ENCODE measurements at places on chromosomes 16 and 17. TPM values are rescaled to one million over a fixed set of nuclear protein-coding genes. Genes with fewer than 3 reads are reported as not detected.
A peak's percentile ranks its signal among the peaks of the same experiment; 100 is the strongest.

Gene TNP2
- total RNA-seq = not detected

GRCh38 chr16:2238150-2238837, 2.0 kb downstream of the DNASE1L2 start:
- no peak for DNase-seq

- no peak for DNase-seq
Observed at GRCh38 chr16:87847785-87848675, 21.3 kb downstream of the SLC7A5 start.

DNA sequence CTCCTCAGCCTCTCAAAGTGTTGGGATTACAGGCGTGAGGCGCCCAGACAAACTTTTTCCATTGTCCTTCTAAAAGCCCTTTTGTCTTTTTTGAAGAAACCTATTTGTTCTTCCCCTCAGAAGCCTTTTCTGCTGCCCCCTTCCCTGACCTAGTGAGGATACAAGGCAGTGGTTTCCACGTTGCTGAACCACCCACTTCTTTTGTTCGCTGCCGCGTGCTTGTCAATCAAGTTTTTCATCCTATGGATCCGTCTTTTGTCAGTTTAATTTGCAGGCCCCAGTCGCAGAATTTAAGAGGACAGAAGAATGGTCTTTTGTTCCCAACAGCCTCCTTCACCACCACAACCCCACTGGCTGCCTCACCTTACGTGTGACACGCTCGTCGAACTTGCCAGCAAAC, 20.2 kb upstream of the GNG13 start:
- DNase-seq = no peak

GRCh38 chr17:3479988-3480387, 4.2 kb downstream of the ASPA start:
- no peak for DNase-seq

Gene USH1G
- 1.4 TPM for total RNA-seq

- peak; percentile 50 for DNase-seq
Observed at GRCh38 chr16:81136390-81137335, 40.5 kb upstream of the GCSH start.

GRCh38 chr17:22514315-22514714, 822.0 kb downstream of the KCNJ18 start:
- no peak for DNase-seq

Gene CD300LB
- 0.49 TPM for total RNA-seq

DNA sequence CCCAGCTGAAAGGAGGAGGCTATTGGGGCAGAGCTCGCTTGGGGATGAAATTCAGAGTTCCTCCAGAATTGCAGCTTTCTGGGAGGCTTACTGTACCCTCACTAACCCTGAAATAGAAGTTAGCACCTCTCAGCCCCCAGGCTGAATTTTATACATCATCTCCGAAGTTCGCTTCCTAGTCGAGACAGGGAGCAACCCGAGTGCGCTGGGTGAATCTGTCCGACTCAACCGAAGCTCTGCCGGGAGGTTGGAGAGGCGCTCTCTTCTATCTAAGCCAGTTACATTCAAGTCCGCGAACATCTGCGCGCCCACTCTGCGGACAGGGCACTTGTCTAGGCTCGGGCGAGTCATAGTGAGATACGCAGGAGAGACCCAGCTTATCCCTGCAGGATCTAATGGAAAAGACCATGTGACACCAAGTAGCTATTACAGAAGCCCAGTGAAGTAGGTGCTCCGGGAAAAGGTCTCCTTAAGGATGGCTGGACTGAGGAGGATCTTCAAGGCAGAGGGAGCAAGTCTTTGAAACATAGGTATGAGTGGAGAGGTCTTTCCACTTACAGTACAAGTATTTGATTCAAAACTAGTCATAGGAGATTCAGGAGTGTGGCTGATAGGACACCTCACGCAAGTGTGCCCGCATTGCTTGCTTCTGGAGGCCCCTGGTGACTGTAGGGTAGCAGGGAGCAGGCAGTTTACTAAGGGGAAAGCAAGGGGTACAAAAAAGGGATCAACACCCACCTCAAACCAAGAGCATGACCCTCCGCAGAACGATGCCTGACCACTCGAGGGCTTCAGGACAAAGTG, 646 bp upstream of the HES7 start:
- DNase-seq = no peak

DNA sequence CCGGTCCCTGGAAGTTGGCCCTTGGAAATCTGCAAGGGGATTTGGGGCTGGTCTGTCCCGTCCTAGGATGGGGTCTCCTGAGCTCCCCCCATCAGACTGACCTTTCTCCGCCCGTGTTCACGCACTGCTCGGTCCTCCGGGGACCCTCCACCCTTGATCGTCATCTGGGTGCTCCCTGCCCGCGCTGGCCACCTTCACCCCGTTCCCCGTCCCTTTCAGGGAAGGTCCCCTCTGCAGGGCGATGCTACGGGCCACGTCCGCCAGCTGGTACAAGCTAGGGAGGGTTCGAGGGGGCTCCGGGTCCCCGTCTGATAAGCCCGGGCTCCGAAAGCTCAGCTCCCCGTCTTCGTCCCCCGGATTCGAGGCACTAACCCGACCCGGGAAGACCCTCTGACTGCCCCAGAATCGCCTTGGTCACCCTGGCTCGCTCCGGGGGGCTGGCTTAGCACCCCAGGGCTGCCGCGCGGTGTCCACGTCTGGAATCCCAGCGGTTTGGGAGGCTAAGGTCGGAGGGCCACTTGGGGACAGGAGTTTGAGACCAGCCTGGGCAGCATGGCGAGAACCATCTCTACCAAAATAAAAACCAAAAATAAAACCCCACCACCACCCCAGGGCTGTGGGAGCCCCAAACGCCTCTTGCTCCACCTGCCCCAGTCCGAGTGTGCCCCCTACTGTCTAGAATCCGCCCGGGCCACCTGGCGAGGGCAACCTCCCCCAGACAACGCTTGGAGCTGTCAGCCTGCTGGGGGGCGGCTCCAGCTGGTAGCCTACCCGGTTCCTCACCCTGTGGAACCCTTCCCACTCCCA, 1.1 kb upstream of the SLC43A2 start:
- DNase-seq = peak; percentile 80

DNA sequence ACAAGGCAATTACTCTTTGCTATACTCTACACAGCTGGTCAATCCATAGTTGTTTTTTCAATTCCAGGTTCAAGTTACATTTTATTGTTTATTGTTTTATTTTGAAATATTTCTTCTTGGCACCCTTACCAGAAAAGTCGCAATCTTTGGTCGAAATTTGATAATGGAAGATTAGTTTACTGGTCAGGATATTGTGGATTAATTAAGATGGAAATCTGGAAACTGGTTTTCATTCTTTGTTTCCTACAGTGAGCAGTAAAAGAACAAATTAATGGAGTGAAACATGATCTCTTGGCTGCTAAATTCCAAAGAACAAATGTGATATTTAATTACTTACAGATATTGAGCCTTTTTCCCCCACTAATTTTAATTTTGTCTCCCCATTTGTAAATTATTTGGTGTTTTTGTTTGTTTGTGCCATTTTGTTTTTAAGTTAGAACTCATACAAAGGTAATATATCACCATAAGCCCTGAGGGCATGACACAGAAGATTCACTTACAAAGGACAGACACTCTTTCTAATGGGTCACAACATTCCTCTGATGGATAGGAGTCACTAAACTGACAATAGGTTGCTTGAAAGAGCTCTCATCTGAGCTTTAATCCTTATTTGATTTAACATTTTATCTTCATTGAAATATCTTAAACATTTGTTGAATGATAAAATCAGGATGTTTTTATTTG, 700.2 kb downstream of the KCNJ2 start:
- DNase-seq = no peak

GRCh38 chr16:73124097-73124652, 76.2 kb upstream of the ZFHX3 start:
- DNase-seq = no peak

DNA sequence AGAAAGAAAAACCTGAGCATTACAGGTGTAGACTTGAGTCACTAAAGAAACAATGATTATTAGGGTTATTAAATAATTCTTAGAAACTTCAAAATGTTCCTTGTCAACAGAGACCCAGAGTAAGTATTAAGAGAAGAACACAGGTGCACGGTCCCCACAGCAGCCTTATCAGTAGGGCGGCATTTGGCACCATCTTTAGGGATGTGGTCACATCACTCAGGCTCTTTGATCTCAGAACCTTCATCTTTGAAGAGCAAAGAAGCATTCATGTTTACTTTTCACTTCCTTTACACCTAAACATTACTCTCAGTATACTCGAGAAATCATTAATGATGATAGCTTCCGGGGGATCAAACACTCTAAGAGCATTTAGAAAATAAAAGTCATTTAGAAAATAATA, 928.7 kb downstream of the KCNJ2 start:
- DNase-seq = no peak

DNA sequence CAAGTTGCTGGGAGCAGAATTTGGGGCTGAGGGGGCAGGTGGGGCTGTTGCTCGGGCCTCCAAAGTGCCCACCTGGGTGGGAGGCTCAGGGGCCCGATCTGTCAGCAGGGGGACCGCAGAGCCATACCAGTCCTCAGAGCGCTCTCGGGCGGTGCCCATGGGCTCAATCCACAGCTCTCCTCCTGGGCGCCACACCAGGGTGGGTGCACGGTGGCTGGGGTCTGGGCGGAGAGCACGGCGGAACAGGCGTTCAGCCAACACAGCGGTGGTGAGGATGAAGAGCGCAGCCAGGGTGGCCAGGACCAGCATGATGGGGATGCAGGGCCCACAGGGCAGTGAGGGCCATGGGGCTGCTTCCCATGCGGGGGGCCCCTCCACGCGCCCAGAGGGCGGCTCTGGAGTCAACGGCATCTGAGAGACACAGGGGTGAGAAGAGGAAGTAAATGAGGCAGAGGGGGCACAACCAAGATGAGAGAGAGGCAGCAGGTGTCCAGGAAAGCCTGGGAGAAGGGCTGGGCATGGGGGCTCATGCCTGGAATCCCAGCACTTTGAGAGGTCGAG, 1.2 kb downstream of the C16orf54 start:
- no peak for DNase-seq

Gene SSTR5
- total RNA-seq = 0.47 TPM

DNA sequence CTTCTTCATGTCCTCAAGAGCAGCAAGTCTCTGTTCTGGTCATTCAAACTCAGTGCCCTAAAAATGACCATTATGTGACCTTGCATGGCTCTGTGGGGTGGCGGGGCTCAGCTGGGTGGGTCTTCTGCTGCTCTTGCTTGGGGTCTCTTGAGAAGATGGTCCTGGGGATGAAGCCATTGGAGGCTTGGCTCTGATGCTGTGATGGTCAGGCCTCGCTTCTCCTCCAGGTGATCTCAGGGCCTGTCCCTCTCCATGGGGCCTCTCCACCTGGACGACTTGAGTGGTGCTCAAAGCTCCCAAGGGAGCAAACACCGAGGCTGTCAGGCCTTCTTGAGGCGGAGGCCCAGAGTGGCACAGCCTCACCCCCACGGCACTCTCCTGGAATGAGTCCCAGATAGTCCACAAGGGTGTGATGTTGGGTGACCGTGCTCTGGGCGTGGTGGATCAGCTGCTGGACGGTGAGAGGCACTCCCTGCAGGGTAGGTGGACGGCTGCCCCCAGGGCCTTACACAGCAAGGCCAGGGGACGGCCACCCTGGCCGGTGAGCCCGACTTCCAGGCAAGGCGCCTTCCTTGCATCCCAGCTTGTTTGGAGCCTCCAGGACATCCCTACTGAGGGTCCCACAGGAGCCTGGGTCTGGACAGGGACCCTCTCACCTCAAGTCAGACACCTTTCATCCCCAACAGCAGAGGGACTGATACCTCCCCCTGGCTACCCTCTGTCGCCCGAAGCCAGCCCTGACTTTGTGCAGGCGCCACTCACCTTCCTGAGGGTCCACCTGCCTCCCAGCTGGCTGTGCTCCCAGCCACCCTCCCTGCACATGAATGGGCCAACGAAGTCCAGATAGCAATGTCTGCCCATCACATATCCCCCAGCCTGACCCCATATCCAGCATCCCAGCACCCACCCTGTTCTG, 48.7 kb downstream of the USP22 start:
- DNase-seq = no peak

DNA sequence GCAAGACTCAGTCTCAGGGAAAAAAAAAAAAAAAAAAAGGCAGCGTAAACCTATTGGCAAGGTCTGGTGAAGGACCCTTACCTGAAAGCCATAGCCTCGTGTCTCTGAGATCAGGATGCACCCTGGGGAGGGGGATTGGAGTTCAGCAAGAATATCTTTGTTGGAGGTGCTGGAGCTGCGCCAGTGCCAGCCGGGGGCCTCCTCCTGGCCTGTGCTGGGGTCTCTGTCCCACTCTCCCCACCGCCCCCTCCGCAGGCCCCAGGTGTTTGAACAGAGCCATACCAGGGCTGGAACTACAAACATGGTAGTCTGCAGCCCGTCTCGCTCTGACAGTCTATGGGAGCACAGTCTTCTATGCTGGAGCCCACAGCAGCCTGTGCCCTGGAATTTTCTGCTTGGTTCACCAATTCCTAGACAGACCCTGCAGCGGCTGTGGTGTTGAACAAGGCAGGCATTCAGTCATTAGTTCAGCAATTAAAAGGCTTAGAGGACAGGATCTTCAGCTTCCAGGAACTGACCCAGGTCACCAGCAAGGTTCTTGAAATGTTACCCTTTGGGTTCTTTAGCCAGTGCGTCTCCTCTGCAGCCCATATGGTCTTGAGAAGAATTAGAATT, 42.2 kb upstream of the KIFC3 start:
- no peak for DNase-seq

DNA sequence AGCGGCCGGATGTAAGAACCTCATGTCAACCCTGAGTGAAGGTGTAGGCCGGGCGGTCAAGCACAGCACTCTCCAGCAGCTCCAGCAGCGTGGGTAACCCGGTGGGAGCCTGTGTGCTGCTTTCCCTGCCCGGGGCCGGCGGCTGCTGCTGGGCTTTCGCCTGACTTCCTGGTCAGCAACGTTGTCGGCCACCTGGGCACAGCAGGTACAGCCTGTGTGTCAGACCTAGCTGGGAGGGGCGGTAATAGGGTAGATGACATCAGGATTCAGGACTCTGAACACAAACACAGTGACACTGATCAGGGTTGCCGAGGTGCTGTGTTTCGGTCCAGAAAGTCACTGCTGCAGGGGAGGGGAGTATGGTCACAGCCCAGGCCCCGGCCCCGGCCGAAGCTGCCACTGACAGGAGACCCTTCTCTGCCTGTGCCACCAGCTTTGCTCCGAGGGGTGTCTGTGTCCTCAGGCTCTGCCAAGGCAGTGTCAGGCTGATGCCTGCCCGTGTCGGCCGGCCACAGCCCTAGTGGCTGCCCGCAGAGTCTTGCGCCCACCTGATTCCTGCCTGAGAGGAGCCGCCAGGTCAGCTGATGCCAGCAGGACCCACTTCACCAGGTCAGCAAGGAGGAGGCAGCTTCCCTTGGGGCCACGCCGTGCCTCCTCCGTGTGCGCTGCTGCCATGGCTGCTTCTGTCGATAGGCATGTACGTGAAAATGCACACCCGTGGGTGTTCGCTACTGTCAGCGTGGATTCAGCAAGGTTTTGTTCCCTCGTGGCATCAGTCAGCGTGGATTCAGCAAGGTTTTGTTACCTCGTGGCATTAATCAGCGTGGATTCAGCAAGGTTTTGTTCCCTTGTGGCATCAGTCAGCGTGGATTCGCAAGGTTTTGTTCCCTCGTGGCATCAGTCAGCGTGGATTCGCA, 9.2 kb downstream of the RAB40C start:
- no peak for DNase-seq

Gene KIF2B
- not detected for total RNA-seq

- DNase-seq = no peak
Observed at GRCh38 chr17:53137869-53138268, 684.9 kb upstream of the KIF2B start.

Gene OTOP3
- not detected for total RNA-seq

GRCh38 chr17:69470702-69471101, 56.2 kb downstream of the MAP2K6 start:
- DNase-seq = no peak

- no peak for DNase-seq
Observed at GRCh38 chr17:326010-326621, 26.5 kb downstream of the RPH3AL start.

GRCh38 chr16:1536601-1537000, 3.1 kb downstream of the TMEM204 start:
- DNase-seq = no peak

Gene NHLRC4
- total RNA-seq = 0.36 TPM
